Activated T-cell treated with anti-CD3 and anti-CD28 coated beads for 24 hours (primary cell): ENCODE measurements at places on chromosomes 4 and X.

DNA sequence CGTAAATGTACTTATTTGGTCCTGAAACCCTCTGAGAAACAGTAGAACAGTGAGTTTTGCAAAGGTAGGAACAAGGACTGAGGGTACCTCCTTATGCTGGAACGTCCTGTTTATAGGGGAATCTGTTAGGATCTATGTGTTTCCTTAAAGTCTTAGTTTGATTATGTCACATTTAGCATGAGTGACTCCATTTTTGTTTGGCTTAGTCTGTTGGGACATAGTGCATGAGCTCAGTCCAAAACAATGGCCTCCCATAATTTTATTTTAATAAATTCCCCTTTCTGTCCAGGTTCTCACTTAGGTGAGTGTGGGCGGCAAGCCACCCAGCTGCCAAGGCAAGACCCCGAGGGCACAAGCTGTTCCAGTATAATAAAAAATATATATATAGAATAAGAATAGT lies 27.7 kb downstream of the HTT-AS start:
- DNase-seq: no peak

DNA sequence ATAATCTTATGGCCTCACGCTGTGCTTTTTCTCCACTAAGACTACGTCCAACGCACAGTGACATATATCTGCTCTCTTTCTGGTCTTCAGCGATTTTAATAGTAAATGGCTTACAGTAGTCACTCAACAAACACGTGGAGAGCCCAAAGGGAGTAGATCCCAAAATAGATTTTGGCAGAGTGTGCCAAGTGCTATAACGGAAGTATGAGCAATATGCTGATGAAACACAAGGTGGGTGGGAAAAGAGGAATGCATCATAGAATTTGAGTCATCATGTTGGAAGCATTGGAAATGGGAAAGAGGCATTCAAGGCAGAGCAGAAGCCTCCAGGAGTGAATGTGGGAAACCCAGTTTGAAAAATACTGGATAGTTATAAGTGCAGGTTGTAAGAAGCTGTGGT lies 129.1 kb upstream of the LDB2 start:
- DNase-seq: no peak

GRCh38 chr4:80266253-80266901 lies at the start of gene FGF5:
Gene FGF5, plus strand, starts transcription at chr4:80266664. Its CDS starts 161 bp downstream, at chr4:80266825.
- DNase-seq: no peak

DNA sequence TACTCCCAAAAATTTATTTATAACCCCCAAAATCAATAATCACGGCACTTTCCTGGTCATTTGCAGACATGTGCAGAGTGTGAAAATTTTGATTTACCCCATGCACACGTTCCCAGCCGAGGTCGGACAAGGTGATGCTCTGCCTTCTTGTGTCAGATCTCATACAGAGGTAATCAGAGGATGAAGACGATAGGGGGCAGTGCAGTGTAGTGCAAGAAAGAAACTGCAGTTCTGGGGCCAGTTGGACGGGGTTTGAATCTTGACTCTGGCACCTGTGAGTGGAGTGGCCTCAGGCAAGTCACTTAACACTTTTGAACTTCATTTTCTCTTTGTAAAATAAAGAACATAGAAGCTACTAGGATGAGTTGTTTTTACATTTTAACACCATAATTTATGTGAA lies 88.4 kb downstream of the FRMPD3 start:
- DNase-seq: peak; percentile 3

GRCh38 chr4:38075370-38076152 lies 115.4 kb downstream of the PTTG2 start:
- DNase-seq: no peak

GRCh38 chr4:183478123-183478522 lies 26.7 kb upstream of the ING2 start:
- no peak for DNase-seq

DNA sequence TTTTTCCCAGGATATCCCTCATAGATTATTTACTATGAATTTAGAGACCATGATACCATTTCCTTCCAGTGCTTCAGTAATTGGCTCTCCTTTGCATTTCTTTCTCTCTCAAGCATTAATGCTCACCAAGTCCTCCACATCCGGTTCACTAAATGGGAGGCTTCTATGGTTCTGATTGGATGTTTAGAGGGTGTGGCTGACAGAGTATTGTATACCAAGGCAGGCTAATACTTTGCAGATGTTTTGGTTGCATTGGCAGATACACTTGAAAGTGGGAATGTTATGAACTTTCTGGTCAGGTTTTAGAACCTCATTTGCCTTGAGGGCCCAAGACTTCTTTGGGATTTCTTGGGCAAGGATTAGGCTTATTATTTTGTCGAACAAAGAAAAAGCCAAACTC lies 24.2 kb downstream of the CBLL2 start:
- no peak for DNase-seq

DNA sequence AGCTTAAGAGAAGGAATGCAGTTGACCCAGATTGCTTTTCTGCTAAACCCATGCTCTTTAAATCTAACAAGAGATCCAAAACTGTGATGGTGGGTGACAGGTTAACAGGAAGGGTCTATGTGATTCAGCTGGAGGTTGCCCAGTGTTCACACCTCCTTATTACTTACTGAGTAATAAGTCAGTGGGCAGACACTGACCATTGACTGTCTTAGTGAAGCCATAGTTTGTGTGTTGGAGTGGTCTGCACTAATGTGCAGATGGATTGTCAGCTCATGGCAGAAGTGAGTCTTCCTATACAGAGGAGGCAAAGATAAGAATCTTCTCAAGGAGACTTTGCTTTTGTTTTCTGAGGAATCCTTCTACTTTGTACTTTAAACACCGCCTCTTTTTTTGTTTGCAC lies 15.2 kb upstream of the RUFY3 start:
- DNase-seq: no peak

DNA sequence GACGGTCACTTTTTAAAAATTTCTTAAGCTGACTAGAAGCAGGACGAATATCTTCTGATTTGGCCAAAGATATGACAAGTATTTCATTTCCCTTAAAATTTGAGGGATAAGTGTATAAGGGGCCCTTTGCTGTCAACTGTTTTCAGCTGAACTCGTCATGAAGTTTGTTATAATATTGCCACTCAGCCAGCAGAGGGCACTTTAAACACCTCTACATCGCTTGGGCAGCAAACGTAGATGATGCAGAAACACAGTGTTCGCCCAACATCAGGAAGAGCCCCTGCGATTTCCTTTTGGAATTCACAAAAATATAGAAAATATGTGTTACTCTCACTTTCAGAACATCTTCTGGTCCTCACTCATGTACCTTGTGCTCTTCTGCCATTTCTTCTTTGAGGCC lies 435.7 kb upstream of the FMR1 start:
- DNase-seq: peak; percentile 0

DNA sequence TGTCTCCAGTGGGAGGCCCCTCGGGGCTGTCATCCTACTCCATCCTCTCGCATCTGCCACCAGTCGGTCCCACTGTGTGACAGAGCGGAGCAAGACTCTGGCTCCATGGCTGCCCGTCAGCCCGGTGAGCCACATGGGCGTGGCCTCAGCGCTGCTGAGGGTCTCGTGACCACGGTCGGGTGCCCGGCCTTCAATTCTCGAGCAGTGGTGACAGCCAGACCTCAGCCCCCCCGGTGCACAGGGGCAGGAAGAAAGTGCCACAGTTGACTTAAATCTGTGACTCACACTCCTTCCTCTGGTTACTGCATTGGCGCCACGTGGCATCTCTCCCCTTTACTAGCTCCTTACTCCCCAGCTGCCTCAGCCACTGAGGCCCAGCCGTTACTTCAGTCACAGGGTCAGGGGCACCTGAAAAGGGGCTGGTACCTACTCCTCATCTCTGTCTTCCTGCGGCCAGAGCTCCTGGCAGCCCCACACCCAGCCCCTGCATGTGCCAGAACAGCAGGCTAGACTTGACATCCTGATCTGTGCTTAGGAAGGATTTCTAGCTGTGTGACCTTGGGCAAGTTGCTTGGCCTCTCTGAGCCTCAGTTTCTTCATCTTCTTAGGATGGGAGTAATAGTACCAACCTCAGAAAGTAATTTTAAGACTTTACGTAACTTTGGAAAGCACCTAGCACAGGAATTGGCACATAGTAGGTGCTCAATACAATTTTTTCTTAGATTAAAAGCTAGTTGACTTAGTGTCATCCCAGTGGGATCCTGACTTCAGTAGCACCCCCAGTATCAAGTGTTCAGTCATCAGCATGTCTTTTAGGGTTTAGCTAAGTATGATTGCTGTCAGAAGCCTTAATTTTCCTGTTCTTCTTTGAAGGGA lies 66.1 kb downstream of the TNIP2 start:
- no peak for DNase-seq

DNA sequence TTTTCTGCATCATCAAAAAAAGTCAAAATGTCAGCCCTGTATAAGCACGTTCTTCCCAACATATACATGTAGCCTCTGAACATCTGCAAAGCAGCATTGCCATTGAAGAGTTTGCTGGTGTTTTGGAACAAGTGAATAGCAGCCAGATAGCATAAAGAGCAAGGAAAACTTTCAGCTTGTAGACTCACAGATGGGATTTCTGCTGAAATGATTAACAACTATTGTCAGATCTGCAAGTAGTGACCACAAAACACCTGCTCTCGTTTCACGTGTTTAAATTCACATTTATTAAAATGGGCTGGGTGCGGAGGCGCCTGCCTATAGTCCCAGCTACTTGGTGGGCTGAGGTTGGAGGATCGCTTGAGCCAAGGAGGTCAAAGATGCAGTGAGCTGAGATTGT lies 123.7 kb downstream of the SPRY1 start:
- no peak for DNase-seq

- DNase-seq: no peak
Measured at GRCh38 chr4:183599690-183600089, 59.3 kb downstream of the RWDD4 start.

DNA sequence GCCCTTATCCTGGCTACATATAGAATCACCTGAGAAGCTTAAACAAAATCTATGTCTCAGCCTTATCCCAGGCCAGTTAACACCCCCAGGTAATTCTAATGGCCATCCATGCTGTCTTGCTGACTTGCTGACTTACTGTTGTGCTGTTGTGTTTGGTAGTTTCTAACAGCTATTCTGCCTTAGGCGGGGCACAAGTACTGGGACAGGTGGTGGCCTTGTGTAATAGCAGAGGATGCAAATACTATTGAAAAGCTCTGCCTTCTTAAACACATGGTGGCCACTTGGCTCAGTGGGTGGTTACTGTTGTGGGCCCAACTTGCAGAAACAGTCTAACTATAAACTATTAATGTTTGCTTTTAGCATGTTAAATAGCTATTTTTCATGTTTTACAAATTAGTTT lies 56.2 kb downstream of the CDS1 start:
- DNase-seq: no peak

GRCh38 chr4:123597586-123597985 lies 201.0 kb downstream of the SPRY1 start:
- no peak for DNase-seq

DNA sequence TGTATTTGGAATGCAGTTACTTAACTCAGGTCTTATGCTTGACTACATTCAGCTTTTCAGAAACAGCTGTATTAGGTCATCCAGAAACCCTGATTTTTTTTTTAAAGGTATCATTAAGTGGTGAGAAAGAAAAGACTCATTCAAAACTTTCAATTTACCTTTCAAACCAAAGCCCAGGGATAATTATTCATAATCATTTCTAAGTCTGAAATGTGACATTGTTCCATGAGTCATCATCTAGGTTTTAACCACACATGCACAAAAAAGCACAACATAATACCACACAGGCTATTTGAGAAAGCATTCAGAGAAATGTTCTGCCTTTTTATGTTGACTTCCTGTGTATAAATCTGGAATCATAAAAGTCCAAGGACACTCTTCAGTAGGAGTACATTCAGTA lies 288.2 kb downstream of the IL1RAPL2 start:
- DNase-seq: no peak

DNA sequence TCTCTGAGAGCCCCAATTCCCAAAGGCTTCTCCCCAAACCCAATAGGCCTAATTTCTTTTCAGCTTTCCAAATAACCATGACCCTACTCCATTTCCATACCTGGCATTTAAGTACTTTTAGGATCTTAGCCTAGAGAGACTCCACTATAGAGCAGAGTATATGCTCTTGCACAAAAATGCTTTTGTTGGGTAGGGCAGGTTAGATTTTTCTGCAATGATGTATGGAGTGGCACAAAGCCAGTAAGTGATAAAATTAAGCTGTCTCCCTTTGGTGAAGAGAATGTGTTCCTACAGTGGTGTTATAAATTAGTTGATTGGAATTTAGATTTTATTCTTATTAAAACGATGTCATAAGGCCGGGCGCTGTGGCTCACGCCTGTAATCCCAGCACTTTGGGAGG lies 124.9 kb downstream of the INPP4B start:
- DNase-seq: no peak

- no peak for DNase-seq
Measured at GRCh38 chrX:79369871-79370270, 2.7 kb upstream of the ITM2A start.

DNA sequence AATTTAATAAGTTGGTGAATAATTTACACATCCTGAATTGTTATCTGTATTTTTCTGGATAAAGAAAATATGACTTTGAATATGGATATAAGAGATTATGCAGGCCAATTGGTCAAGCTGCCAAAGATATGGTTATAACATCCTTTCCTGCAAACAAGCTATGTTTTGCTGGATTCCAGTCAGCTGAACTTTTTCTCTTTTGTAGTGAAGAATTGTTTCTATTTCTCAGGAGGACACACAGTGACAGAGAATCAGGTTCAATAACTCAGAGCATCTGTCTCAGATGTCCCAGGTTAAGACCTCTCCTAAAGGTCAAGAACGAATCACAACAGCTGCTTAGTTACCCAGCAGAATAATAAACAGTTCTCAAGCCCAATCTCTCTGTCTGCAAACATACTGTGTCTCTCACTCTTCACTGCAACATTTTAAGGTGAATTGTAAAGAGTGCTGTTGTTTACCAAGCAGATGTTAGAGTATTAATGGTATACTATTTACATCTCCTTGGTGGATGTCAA lies 189.5 kb upstream of the ANKRD50 start:
- DNase-seq: no peak

DNA sequence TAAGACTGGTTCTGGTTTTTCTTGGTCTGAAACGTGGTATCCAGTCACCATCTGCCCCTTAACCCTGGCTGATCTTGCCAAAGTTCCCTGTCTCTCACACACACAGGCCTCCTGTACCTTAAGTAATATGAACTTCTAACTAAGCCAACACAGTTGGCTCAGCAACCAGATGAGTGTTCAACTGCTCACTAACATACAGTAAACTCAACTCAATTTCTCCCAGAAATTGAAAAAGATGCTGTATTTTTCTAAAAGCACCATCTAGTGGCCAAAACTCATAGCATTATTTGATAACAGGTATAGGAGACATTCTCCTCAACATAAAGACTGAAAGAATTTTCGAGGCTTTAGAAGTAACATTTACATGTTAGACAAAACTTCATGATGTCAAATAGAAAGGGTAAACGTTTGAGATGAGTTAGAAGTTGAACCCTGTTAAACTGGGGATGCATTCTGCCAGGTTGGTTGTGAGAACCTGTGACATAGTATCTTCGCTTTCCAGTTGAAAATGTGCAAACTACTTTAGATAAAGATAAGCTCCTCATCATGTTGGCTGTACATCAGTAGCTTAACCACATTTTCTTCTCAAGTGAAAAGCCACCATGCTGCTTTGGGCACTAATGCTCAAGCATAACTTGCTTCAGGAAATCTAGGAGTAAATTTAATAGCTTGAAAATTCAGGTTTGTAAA lies 31.2 kb downstream of the CCNI start:
- DNase-seq: no peak
